ENCODE measurements at places on chromosomes 11 and 22.
A peak's percentile ranks its signal among the peaks of the same experiment; 100 is the strongest.

- no peak for DNase-seq
These were observed 54.8 kb downstream of the TMEM135 start for GRCh38 chr11:87092567-87092966.

DNA sequence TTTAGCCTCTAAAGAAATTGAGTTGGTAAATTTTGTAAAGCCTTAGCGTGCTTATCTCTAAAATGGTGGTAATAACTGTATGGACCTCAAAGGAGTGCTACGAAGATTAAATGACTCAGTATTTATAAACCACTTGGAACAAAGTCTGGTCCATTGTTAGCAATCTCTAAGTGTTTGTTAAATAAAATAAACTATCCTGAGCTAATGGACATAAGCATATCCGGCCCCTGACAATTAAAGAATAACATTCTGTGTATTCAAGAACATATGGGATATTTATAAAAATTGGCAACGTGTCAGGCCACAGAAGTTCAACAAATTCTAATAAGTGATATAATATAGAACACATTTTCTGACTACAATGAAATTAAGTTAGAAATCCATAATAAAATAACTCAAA, 71.0 kb downstream of the MYEOV start:
- DNase-seq, result no peak

- no peak for DNase-seq
These were observed 39.1 kb upstream of the SLC35C1 start for GRCh38 chr11:45765836-45766235.

DNA sequence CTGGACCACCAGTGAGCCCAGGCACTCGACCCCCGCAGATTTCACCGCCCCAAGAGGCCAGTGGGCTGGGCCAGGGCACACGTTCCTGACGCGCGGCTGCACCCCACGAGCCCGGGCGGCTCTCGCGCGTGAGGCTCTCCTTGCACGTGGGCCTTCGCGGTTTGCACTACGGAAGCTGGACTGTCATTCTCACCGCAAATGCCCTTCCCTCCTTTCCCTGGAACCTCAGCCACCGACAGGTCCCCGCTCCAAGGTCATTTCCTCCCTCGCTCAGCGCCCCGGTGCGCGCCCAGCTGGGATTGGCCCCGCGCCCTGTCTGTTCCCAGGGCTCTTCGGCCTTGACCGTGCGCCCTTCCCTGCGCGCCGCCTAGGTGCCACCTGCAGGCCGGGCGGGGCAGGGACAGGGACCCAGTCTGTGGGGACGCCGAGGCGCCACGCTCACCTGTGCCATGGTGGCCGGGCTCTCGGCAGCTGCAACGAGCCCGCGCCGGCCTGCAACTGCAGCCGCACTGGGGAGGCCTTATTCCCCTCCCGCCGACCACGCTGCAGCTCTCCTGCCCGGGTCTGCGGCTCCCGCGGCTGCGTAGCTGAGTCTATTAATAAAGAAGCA, 2.1 kb upstream of the CPT1A start:
- DNase-seq, result peak; percentile 57

GRCh38 chr11:20451568-20451967, 64.1 kb downstream of the PRMT3 start:
- DNase-seq, result no peak

DNA sequence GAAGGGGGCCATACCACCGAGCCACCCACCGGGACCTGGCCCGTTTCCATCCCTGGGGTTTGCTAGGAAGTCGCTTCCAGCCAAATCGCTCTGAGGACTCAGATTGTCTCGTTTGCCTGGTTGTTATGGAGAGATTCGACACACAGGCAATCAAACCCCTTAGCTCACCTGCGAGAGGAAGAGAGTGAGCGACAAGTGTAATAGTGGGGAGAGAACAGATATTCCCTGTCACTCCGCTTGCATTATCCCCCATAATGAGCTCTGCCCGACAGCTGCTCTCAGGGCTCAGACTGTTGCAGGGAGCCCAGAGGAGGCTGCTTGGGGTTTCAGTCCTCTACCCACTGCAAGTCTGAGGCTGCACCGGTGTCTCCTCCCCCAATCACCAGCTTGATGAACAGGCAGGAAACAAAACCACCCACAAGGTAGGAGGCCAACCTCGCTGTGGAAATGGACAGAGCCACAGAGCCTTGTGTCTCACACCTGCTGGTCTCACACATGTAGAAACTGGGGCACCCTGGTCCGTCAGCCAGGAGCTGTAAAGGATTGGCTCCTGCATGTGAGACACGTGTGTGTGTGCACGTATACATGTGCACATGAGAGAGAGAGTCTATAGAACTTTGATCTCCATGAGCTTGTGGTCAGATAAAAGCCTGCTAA, 351.1 kb downstream of the BUD13 start:
- DNase-seq, result no peak

DNA sequence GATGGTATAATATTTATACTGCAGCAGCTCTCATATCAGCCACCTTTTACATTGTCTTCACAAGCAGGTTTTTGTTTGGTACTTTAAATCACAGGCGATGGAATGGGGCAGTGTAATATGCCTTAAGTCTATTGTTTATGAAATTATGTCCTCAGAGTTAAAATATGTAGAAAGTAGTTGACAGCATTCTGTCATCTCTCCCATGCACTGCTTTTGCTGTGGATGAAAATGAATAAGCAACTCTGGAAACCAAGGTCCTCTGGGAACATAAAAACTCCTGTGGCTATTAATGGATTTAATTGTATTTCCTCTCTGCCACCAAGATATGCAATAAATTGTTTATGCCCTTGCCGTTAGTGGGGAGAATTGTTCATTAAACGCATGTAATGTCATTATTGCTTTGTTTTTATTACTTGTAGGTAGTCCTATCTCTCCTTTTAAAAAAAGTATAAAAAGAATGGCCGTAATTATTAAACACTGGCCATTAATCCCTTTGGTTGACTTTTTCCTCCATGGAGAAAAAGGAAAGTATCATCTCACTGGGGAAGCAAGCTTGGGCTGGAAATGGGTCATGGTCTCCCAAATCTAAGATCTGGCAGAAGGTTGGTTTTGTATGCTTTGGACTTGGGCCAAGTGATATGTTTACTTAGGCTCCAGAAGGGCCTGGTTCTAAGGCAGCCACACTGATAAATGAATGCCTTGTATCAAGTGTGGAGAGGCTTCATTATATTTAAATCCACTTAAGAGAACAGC, 13.1 kb downstream of the PACS1 start:
- DNase-seq, result no peak

- no peak for DNase-seq
These were observed 117.3 kb upstream of the TEAD1 start for GRCh38 chr11:12556788-12557384.

GRCh38 chr11:87961606-87962005, 213.6 kb downstream of the RAB38 start:
- no peak for DNase-seq

Data from stimulated activated CD8-positive, alpha-beta memory T cell treated with anti-CD3 and anti-CD28 coated beads, Interleukin-2, amount 100 ng/mL, for 1 hour (primary cell).